AG09319 (cell line): ENCODE measurements at places on chromosomes 16 and 17.

DNA sequence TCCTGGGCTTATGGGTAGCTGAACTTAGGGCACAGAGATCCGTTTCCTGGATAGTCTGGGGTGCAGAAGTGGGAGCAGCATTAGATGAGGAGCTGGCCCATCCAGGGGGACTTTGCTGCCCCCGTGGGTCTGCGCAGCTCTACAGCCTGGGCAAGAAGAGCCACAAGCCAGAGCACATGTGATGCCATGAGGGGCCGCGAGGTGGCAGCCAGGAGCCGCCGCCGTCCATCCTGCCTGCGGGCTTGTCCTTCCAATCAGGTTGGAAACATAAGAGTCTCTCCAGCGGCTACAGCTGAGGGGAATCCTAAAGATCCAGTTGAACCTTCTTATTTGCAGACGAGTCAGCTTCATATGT lies 21.9 kb downstream of the C1QTNF1 start:
- DNase-seq: peak; percentile 34

- DNase-seq: no peak
Observed at GRCh38 chr17:9381068-9381467, 194.6 kb downstream of the STX8 start.

DNA sequence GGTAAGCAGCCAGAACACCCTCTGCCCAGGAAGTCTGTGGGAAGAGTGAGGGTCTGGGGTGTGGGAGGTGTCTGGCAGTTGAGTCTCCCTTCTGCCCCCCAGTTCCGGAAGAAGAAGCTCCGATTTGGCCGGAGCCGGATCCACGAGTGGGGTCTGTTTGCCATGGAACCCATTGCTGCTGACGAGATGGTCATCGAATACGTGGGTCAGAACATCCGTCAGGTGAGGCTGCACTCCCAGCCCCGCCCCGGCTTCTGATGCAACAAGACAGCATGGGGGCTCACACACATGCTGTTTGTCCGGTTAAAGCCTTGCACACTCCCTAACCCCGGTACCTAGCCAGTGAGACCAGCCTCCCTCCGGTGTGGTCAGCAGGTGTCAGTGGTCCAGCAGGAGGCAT lies 4.0 kb upstream of the HSD3B7 start:
- no peak for DNase-seq

GRCh38 chr17:57629470-57629869 lies 115.6 kb downstream of the CCDC182 start:
- DNase-seq: no peak

- DNase-seq: no peak
Observed at GRCh38 chr17:8826808-8827435, 27.8 kb upstream of the MFSD6L start.

- no peak for DNase-seq
Observed at GRCh38 chr16:4097826-4098240, 18.4 kb downstream of the ADCY9 start.

DNA sequence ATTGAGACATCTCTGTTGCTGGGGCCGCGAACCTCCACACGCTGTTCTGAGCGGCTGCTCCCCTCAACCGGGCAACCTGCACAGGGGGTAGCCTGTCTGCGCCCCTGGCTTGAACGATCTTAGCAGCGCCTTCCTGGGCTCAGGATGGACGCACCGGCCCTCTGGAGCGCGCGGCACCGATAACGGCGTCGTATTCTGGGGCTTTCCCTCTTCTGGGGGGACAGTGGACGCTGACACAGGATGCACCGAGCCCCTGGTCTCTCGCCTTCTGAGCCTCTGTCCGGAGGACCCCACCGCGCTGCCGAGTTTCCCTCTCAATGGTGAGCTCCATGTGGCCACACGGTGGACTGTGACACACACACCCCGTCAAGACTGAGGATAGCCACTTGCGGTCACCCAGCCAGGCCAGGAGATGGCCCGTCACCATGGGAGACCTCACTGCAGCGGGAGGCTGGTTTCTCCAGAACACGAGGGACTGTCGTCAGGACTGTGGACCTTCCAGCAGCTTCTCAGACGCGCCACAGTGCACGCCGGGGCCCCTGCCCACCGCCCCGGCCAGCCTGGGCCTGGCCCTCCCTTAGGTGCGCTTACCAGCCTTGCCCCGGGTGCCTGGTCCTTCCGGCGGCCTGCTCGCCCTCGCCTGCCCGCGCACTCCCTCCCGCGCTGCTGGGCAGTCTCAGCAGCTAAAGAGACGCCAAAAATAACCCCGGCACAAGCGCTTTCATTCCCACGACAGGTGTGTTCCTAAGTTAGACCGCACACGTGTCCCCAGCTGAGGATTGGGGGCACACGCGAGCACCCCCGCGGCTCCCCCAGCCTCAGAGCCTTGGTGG lies 30.0 kb upstream of the PABPN1L start:
- no peak for DNase-seq

- DNase-seq: no peak
Observed at GRCh38 chr16:12063004-12063395, 86.5 kb downstream of the SNX29 start.

- DNase-seq: peak; percentile 15
Observed at GRCh38 chr16:49620158-49620868, 235.6 kb downstream of the ZNF423 start.

GRCh38 chr16:79517156-79517555 lies 83.4 kb downstream of the MAF start:
- DNase-seq: no peak

GRCh38 chr16:84740596-84741116 lies 40.9 kb downstream of the USP10 start:
- DNase-seq: no peak

DNA sequence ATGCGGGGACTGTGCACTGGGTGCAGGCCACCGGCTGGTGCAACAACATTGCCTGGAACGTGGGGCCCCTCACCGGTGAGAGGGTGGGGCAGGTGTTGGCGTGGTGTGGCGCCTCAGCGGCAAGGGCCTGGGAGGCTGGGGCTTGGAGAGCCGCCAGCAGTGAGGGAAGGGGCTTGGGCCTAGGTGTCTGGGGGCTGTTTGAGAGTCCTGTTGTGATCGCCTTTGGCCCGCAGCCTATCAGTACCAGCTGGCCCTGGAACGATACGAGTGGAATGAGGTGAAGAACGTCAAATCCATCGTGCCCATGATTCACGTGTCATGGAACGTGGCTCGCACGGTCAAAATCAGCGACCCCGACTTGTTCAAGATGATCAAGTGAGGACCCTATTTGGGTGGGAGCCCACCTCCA lies 2.6 kb upstream of the TMEM88 start:
- no peak for DNase-seq

DNA sequence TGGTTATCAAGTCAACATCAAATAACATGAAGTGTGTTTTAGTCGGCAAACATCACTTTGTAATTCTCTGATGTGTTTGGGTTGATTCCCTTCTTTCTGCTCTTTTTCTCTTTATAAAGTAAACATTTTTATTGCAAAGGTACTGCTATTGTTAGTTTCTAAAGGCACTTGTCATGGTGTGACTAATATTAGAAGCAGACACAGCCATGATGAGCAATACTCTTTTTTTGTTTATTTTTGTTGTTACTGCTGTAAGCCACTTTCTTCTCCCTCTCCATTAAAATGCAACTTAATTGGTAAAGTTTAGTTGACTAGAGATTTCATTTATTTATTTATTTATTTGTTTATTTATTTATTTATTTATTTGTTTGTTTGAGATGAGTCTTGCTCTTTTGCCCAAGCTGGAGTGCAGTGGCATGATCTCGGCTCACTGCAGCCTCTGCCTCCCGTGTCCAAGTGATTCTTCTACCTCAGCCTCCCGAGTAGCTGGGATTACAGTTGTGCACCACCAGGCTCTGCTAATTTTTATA lies 424.7 kb downstream of the WWOX start:
- no peak for DNase-seq

DNA sequence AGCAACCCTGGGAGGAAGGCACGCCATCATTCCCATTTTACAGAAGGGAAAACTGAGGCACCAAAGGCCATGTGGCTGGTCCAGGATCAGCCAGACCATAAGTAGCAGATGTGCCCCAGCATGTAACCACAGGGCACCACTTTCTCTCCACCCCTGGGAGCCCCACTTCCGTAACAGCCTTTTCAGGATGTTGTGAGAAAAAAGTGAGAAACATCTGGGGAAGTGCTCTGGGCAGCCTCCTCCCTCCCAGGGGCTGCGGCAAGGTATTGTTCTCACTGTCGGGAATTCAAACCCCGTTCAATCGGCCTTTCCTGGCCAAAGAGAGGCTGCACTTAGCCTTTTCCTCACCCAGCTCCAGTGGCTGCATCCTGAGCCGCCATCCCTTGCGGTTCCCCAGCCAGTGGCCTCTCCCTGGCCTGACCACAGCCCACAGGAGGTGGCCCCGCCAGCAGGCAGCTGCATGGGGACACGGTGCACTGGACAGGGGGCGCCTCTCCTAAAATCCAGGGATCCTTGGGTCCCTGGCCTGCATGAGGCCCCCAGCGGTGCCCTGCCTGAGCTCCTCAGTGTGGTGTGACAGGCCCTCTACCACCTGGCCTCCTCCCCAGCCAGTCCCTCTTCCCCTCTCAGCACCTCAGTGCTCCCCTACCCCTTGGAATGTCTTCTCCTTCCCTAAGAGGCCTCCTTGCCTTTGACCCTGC lies 5.7 kb upstream of the CDH5 start:
- DNase-seq: no peak

DNA sequence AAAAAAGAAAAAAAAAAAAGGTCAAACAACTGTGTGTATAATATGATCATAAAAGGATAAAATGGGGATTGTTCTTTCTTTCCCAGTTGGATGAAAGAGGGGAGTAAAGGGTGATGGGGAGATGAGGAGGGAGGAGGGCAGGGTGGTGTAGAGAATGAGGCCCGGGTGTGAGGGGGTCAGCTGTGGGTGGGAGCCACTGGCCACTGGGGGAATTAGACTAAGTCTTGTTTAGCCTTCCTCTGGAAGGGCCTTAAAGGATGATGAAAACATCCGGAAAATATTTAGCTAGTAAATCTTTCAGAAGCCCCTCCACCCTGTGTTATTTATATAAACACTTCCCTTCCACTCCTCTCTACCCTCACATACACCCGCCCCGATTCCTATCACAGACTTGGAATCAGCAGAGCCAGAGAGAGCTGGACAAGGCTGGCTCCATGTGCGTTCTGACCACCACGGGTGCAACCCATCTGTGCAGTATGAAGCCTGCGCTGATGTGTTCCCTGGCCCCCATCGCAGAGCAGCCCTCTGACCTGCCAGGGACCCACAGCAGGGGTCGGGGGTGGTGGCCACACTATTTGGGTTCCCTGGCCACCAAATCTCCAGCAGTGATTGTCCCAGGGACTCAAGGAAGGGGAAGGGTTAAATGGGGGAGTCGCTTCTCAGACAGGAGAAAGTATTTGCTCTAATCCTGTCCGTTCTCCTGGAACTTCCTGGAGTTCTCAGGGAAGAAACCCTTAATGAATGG lies 72.7 kb downstream of the GAS7 start:
- no peak for DNase-seq

DNA sequence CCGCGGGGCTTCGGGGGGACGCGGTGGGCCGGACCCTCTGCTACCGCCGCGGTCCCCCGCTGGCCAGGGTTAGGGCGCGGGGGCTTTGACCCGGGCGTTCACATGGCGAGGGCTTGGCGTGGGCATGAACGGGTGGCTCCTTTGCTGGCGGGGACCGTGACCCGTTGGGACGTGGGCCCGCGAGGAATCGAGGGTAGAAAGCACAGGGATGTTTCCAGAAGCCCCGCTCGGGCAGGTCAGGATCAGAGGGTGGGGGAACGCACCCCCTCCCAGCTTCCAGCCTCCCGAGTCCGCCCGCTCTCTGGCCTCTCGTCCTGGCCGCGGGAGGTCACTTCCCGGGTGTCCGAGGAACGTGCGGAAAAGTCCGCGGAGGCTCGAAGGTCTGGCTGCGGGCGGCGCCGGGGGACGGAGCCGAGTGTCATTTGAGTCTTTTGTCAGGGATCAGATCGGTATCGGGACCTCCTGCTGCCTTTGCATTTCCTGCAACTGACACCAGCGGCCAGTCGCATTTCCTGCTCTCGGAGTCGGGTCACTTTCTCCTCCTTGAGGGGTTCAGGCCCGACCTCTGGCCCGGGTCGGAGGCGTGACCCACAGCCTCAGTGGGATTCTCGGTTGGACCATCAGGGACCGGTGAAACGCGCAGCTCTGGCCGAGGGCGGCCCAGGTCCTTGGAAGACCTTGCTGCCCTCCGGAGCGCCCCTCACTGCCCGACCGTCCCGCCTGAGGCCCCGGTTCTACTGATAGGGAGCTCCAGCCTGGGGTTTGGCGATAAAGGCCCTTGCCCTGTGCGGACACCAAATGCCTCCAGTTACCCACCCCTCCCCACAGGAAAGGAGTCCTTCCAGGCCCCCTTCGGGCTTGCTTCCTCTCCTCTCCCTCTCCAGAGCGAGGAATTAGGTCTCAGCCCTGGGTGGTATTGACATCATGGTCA lies 702 bp upstream of the WNT3 start:
- no peak for DNase-seq

DNA sequence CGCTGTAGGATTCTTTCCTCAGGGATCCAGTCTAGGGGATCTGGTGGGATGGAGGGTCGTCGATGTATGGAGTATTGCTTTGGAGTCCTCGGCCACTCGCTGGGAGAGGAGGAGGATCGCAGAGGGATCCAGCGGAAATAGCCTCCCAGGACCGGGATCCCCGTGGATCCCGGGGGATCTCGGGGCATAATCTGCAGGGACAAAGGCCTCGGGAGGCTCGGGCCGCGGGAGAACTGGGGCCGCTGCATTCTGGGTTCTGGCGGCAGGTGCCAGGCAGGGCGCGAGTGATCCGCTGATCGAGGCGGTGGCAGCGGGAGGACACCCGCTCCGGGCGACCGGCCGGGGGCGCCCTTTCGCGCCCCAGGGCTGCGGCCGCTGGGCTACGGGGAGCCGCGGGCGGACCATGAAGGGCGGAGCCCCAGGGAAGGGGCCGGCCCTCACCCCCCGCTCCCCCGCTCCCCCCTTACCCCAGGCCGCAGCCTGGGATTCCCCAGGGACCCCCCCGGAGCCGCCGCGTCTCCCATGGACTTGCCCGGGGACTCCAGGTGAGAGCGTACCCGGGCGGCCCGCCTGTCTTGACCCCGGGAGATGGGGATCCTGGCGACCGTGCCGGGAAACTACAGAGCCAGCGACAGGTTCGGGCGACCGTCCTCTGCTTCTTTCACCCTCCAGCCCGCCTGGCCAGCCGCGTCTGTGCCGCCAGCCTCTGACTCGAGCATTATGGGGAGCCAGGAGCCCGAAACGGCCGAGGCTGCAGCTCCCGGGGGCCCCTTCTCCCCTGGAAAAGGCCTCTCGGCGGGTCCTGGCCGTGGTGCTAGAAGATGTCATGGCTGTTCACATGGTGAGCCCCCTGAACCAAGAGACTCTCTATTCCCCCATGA lies 604 bp downstream of the PRR14 start:
- peak; percentile 35 for DNase-seq

DNA sequence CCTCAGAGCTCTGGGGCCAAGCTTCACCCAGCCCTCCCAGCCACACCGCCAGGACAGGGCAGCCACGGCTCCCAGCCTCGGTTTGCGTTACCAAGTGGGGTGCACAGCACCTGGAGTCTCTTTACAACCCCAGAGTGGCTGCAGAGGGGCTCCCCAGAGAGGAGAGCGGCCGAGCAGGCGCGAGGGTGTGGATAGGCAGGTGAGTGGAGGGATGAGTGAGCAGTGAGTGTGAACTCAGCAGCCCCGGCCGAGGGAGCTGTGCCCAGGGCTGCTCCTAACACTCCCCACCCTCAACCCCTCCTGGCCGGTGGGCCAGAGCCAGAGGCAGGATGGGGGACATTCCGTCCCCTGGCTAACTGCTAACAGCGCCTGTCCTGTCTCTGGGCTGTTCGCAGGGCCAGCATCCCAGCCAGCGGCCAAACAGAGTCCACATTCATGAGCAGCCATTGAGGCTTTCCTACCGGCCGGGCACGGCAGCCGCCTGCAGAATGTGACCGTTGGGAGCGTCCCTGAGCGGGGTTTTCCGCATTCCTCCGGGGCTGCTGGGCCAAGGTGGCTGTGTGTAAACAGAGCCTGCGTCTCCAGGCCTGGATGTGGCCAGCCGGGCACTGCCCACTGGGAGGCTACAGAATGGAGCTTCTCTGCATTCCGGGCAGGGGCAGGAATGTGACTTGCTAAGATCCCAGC lies 5.3 kb downstream of the ZNF469 start:
- DNase-seq: no peak
